ENCODE measurements at places on chromosomes 5 and 9.

- no peak for DNase-seq
These were observed 534.1 kb upstream of the SGCD start for GRCh38 chr5:155792873-155793272.

DNA sequence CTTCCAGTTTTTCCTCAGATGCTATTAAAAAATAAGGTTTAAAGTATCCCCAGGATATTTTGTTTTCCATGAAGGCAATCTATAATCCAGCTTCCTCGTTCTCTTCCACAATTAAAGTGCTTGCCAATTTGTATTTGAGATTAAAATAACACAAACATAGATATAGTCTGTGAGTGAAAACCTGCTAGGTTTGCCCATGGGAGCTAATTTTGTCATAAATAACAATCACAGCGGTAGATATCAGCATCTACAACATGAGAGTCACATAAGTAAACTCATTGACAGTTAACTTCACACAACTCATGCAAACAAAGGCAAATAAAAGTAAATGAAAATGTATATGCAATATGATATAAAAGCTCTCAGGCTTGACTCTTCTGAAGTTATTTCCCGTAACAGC, 29.2 kb upstream of the RASGRF2 start:
- peak; percentile 19 for DNase-seq

GRCh38 chr9:101516655-101517054, 17.0 kb upstream of the RNF20 start:
- DNase-seq: no peak

GRCh38 chr5:33379757-33380156, 61.0 kb upstream of the TARS1 start:
- no peak for DNase-seq

GRCh38 chr9:98958271-98958984, 14.7 kb downstream of the COL15A1 start:
- DNase-seq: no peak

DNA sequence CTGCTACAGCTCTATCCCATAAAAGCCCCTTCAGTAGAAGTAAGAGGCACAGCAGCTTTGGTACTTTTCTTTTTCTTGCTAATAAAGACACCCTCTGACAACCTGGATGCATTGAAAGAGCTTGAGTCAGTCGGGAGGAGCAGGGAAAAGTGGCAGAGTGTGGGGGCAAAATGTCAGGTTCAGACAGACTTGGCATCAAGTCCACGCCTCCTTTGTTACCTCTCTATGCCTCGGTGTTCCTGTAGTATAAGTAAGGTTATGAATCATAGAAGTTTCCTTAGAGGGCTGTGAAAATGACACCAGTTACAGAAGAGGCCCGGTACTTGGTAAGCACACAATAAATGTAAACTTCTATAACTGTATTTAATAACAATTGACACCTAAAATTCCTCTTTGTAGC, 133.9 kb downstream of the ESM1 start:
- DNase-seq: no peak

GRCh38 chr9:38294220-38294960, 98.1 kb upstream of the ALDH1B1 start:
- no peak for DNase-seq
